NCI-H774 (cell line): ENCODE measurements at places on chromosomes 11 and 22.

- no peak for DNase-seq
Observed at GRCh38 chr11:16632295-16633200, 105.9 kb upstream of the C11orf58 start.

- no peak for DNase-seq
Observed at GRCh38 chr11:109808569-109808968, 284.6 kb upstream of the ZC3H12C start.

DNA sequence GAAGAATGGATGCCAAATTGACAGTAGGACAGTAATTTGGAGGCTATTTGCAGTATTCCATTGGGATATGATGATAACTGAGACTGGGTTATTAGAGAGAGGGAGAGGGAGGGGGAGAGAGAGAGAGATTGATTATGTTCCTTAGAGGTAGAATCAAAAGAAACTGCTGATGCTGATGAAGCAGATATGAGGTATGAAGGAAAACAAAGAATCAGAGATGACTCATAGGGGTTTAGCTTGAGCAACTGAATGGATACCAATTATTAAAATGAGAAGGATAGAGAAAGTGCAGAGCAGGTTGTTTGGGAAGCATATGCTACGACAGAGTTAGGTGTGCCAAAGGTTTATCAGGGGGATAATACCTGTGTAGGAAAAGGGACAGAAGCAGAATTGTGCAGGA lies 12.8 kb upstream of the NUCB2 start:
- DNase-seq = no peak

- no peak for DNase-seq
Observed at GRCh38 chr11:774873-775592, 2.3 kb downstream of the GATD1 start.

GRCh38 chr11:98559961-98560360 lies 460.8 kb upstream of the CNTN5 start:
- DNase-seq = no peak

DNA sequence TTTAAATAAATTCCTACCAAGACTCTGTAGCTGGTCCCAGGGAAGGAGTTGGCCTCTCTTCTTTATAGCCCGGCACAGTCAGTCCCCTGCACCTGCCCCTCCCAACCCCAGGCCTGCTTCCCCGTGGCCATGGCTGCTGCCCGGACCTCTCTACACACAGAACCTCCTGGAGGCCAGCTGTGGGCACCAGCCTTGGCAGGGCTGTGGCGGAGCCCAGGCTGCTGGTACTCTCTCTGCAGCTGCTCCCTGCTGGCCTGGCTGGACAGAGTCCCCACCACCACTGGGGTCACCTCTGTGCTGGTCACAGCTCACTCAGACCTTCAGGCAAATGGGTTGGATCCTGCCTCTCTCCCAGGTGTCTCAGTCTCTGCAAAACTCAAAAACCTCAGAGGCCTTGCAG lies 69.3 kb downstream of the LRP5 start:
- DNase-seq = no peak

DNA sequence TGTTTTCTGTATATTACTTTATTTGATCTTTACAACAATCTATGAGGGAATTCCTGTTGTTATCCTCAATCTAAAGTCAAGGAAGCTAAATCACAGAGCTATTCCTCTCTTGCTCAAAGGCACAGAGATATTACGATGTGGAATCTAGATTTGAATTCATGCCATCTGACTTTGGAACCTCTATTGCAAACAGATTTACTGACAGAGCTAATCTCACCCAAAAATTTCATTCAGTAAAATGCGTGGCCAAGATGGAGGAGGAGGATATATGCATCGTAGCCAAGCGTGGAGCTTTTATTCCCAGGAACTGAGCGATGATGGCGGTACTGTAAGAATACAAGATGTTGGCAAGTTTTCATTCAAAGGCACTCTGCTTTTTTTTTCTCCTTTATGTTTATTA lies 791.8 kb downstream of the CNTN5 start:
- no peak for DNase-seq

DNA sequence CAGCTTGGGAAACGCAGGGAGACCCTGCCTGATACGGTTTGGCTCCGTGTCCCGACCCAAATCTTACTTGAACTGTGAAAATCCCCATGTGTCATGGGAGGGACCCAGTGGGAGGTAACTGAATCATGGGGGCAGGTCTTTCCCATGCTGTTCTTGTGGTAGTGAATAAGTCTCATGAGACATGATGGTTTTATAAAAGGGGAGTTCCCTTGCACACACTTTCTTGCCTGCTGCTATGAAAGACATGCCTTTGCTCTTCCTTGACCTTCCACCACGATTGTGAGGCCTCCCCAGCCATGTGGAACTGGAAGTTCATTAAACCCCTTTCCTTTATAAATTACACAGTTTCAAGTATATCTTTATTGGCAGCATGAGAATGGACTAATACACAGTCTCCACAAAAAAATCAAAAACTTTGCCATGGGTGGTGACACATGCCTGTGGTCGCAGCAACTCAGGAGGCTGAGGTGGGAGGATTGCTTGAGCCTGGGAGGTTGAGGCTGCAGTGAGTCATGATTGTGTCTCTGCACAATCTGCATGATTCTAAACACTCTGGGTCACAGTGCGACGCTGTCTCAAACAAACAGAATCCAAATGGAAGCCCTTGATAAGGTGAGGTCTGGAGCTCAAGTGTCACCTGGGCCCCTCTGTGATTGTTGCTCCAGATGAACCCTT lies 34.9 kb downstream of the SYN3 start:
- DNase-seq = no peak

DNA sequence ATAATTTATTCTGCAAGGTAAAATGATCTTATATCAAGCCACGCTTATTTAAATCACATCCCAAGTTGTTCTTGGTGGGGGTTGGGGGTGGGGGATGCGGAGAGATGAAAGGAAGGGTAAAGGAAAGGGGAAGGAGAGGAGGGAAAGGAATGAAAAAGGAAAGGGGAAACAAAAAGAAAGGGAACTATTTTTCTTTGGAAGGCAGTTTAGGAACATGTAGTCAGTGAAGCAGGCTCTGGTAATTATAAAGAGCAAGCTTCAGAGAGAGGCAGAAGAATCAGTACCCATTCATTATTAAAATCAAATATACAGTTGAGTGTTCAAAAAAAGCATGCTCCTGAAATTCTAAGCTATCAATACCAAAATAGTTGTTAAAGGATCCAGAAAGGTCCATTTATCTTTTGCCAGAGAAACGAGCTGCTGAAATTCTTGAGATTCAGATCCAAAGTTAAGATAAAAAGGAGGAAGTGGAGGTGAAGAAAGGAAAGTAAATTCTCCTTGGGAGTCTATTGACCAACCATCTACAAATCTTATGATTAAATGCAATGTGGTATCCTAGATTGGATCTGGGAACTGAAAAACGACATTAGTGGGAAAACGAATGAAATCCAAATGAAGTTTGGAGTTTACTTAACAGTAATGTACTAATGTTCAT lies 107.4 kb downstream of the SGSM3 start:
- DNase-seq = no peak

DNA sequence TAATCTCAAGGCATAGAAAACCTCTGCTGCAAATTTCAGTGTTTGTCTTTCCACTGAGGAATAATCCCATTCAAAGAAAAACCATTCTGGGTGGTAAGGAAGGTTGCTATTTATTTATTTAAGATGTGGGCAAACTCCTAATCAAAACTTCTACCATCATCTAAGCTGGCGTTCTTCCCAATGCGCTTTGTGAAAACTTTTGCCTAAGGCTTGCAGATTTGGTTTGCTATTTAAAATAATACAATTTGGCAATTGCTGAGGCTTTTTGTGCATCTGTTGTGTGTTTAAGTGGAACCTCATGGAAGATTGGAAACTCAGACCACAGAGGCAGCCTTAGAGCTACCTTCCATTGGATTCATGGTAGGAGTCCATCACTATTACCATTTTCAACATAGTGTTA lies 309.0 kb downstream of the BLID start:
- DNase-seq = no peak

DNA sequence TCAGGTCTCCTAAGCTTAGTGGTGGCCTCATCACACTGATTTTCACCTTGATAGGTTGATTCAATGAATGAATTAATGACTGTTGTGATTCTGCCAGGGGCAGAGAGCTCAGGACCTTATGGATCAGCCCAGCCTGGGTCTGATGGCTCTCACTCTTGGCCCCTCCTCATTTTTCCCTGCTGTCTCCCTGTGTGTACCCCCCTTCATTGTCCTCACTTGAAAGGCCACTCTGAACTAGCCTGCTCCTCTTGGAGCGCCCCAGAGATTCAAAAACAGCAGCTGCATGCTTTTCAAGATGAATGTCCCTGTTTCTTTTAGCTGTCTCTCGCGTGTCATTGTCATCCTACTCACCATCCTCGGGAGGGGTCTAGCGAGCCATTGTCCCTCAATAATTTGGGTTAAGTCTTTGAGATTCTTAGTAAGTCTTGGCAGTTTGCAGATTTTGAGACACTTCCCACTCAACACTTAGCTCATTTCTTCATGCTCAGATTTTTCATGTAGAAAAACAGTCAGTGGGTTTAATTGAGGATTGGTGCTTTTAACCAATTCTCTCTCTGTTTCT lies 42.5 kb upstream of the MICAL2 start:
- DNase-seq = no peak

DNA sequence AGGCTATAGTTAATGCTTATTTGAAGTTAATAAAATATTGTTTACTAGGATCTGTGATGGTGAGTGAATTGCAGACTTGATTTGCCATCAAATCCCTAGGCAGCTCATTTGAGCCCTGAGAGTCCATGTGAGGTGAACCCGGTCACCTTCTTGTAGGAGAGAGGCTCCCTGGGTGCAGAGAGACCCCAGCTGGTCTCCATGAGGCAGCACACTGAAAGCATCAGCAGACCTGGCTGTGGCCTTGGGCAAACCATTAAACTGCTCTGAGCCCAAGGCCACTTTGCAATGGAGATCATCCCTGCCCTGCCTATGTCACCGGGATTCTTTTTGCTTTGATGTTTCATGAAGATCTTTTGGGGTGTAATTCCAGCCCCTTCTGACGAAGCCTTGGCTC lies 125.2 kb downstream of the MICAL2 start:
- no peak for DNase-seq

- DNase-seq = no peak
Observed at GRCh38 chr22:50416996-50417395, 57.8 kb downstream of the SBF1 start.

DNA sequence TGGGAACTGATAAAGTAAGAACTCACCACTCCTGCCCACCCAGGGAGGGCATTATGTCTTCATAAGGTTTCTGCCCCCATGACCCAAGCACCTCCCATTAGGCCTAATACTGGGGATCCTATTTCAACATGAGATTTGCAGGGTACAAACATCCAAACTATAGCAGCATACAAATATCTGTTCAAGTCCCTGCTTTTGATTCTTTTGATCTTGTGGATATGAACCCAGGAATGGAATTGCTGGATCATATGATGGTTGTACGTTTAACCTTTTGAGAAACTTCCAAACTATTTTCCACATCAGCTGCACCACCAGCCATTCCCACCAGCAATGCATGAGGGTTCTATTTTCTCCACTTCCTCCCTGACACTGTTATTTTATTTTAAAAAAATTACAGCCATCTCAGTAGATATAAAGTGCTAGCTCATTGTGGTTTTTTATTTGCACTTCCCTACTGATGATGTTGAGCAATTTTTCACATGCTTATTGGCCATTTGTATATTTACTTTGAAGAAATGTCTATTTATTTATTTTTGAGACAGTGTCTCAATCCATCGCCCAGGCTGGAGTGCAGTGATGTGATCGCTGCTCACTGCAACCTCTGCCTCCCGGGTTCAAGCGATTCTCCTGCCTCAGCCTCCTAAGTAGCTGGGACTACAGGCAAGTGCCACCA lies 7.1 kb upstream of the ATG16L2 start:
- no peak for DNase-seq

DNA sequence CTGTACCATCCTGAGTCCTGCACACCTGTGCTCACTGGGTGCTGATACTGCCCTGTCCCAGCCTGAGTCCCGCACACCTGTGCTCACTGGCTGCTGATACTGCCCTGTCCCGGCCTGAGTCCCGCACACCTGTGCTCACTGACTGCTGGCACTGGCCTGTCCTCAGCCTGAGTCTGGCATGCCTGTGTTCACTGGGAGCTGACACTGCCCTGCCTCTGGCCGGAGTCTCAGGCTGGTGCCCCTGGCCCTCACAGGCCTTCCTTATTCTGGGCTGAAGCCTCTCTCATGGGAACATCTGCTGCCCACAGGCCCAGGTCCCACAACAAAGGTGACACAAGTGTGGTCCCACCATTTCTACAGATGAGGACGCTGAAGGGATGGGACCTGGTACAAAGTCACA lies 115.1 kb downstream of the MPPED1 start:
- no peak for DNase-seq

- DNase-seq = no peak
Observed at GRCh38 chr22:27984001-27984695, 65.1 kb upstream of the PITPNB start.

GRCh38 chr22:49825436-49825835 lies 2.2 kb downstream of the BRD1 start:
- DNase-seq = no peak

GRCh38 chr11:76669901-76670484 lies 554 bp downstream of the LRRC32 start:
- DNase-seq = no peak

DNA sequence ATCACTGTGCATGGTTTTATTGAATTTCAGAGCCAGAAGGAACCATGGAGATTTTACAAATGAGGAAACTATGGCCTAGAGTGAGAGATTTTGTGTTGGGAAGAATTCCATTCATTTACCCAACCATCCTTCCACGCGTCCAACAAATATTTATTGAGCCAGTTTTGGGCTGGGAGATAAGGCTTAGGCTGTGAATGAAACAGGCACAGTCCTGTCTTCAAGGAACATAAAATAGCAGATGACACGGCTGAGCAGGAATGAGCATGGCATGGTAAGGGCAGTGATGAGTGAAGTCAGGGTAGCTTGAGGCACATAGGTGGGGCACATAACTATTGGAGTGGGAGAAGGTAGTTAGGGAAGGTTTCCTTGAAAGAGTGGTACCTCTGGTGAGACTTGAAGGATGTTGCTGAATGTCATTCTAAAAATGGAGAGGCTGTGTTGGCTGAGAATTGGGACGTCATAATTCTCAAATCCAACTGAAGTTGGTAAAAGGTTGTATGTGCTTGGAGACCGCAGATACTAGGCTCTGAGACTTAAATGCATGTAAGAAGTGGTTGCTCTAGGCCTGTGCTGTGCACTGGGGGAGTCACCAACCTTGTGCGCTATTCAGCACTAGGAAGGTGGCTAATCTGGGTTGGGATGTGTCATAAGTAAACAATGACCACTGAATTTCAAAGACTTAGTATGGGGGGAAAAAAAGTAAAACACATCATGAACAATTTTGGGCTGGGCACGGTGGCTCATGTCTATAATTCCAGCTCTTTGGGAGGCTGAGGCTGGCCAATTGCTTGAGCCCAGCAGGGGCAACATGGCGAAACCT lies 51.9 kb downstream of the TEAD1 start:
- no peak for DNase-seq

GRCh38 chr22:38033522-38034277 lies 23.5 kb upstream of the PICK1 start:
- no peak for DNase-seq

GRCh38 chr22:37710675-37711074 lies 13.8 kb downstream of the TRIOBP start:
- no peak for DNase-seq
